ENCODE measurements at places on chromosomes 4 and X.
A peak's percentile ranks its signal among the peaks of the same experiment; 100 is the strongest.

- no peak for DNase-seq
These were observed 253.9 kb downstream of the ANK2 start for GRCh38 chr4:113303315-113303714.

- DNase-seq = no peak
These were observed 55.6 kb upstream of the SPP1 start for GRCh38 chr4:87919941-87920340.

- DNase-seq = no peak
These were observed 73.6 kb upstream of the TBC1D9 start for GRCh38 chr4:140829825-140830224.

DNA sequence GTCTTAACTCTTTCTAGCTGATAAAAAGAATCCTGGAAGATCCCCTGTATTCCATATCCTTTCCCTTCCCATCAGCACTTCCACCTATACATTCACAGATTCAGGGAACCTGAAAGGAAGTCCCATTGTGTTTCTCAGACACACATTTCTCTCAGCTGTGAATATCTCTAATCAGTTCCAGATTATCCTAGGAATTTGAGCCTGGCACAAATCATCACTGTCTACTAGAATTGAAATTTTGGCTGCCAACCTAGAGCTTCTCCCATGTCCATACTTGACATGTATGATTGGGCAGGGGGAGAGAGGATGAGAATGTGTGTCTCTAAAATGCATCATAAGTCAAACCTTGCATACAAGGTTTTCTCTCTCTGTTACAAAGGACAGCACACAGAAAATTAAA, 53.1 kb downstream of the NDST3 start:
- DNase-seq = no peak

- DNase-seq = no peak
These were observed 542.0 kb upstream of the TENM3 start for GRCh38 chr4:181701214-181701613.

DNA sequence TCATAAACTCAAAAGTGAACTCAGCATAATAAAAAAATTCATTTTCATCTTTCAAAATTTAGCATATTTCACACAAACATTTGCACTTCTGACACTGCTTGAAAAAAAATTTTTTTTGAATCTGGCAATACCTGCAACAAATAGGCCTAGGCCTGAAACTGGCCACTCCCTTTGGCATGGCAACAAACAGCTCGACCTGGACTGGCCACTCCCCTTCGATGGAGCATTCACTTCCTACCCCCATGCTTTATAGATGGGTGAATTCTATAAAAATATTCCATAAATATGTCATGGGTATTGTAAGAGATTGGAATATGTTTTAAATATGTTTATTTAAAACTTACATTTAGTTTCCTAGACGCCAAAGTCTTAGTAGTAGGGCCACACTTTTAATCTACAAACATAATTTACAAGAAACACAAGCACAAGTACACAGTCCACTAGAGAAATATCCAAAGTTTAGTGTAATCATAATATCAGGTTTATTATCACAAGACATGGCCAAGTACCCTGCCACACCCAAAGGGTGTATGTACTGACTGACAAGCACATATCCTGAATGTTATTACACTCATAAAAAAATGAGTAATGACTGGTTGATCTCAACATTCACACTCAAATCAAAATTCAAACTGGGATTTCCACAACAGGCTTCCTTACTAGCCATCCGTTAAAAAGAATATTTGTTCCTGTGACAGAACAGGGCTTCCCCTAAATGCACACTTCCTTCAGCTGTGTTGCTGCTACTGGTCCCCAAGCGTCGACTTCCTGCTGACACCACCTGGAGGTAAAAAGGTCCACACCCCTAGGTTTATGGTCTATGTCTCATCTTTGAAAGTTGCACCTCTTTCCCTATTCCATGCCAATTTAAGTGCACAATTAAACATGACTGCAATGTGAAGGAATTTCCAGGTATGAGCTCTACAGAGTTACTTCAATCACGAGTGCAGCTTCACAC, 271.5 kb downstream of the NR3C2 start:
- no peak for DNase-seq

- DNase-seq = no peak
These were observed 28.0 kb upstream of the AP1AR start for GRCh38 chr4:112203593-112203992.

- DNase-seq = peak; percentile 81
These were observed 64.8 kb downstream of the TSC22D3 start for GRCh38 chrX:107710617-107711391.

GRCh38 chr4:47315346-47315745, 148.2 kb downstream of the COMMD8 start:
- no peak for DNase-seq

- peak; percentile 2 for DNase-seq
These were observed 55.5 kb upstream of the MAGED1 start for GRCh38 chrX:51837921-51838320.

DNA sequence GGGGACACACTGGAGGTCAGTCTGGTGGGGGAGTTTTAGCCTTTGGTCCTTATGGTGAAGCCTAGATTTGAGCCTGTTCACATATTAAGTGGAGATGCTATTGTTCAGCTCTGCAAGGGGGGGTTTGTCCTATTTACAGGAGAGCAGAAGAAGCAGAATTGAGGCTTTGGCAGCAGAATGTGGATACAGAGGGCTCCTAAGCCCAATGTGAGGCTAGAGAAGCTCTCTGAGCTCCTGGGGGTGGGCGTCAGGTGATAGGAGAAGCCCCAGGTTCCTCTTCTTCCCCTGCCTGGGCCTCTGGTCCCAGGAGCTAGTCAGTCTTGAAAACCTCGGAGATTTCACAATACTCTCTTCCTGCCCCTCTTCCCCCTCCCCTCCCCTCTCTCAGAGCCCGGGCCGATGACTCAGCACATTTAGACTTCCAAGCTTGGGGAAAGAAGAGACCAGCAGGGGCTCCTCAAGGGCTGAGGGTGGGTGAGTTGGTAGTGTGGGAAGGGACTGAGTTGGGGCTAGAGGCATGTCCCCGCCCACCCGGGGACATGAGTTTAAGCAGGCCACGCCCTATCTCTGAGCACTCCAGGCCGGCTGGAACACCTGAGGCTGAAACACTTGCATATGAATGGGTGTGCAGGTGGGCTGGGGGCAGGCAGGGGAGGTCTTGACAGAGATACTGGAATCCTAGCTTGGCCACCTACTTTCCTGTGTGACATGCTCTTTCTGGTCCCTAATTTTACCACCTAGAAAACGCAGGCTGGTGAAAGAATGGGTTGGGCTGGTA, 3.4 kb downstream of the TFE3 start:
- DNase-seq = peak; percentile 70

GRCh38 chrX:11750046-11750445, 8.0 kb upstream of the MSL3 start:
- DNase-seq = no peak

DNA sequence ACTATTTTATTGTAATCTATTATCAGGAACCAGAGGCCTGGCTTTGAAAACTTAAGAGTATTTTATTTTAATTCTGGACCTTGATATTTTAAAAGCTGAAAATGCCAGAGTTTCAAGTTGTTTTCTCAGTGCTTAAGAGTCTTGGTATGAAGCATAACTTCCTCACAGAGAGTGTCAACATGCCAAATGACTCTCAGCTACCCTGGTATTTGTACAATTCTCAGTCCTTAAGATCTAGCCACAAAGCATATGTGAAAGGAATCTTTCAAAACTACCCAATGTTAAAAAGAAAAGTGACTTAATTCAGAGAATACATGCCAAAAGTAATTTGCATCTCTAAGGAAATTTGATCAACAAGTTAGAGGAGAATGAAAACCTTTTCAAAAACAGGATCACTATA, 171.9 kb downstream of the DKK2 start:
- DNase-seq = peak; percentile 44

DNA sequence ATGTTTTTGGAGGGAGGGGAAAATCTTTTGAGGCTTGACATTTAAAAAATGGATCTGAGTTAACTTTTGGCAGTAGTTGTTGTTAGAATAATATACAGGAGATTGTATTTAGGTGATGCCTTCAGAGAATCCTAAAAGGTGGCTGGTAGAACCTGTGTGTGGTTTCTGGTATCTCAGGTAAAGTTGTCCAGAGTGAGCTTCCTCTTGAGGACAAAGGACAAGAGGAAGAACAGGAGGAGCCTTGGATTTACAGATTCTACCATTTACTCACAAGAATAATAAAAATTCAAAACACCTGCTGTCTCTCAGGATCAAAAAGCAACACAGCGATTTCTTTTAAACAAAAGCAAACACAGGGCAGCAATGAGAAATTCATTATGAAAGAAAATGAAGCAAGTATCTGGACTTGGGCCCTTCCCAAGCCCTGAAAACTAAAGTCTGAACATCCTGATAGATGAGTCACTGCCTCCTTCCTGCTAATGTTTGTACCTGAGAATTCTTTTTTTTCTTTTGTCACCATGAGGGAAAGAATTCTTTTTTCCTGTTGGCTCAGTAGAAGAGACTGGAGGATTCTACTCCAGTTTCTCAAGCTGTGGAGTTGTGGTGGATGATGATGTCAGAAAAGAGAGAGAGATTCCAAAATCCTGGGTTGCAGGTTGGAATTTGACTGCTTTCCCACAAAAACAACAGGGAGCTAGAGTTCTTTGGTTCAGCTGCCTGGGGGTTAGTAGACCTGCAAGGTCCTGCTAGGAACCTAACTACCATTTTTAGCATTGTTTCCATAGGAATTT, 31.5 kb upstream of the RAPGEF2 start:
- DNase-seq = no peak

- no peak for DNase-seq
These were observed 11.9 kb downstream of the REPS2 start for GRCh38 chrX:16958356-16958755.

- no peak for DNase-seq
These were observed 202.7 kb downstream of the BANK1 start for GRCh38 chr4:101993002-101993841.

- DNase-seq = no peak
These were observed 60.4 kb upstream of the BCOR start for GRCh38 chrX:40158036-40158706.

- no peak for DNase-seq
These were observed 4.6 kb upstream of the LUZP4 start for GRCh38 chrX:115284877-115285276.

DNA sequence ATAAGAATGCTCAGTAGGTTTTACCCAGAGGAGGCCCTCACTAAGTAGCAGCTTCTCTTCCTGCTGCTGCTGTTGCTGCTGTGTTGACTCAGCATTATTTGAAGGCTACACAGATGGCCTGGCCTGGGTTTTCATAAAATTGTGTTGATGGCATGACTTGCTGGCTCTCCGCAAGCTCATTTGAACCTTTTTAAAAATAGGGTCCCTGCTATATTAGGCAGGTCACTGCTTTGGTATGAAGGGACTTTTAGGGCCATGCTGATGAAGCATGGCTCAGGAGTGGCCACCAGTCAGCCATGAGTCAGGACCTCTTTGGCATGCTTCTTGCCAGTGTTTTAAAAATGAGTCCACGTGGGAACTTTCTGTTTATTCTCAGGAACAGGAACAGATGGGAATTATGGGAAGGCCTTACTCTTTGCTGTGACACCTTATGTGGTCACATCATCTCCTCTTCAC, 128.7 kb downstream of the MID1IP1 start:
- peak; percentile 42 for DNase-seq

DNA sequence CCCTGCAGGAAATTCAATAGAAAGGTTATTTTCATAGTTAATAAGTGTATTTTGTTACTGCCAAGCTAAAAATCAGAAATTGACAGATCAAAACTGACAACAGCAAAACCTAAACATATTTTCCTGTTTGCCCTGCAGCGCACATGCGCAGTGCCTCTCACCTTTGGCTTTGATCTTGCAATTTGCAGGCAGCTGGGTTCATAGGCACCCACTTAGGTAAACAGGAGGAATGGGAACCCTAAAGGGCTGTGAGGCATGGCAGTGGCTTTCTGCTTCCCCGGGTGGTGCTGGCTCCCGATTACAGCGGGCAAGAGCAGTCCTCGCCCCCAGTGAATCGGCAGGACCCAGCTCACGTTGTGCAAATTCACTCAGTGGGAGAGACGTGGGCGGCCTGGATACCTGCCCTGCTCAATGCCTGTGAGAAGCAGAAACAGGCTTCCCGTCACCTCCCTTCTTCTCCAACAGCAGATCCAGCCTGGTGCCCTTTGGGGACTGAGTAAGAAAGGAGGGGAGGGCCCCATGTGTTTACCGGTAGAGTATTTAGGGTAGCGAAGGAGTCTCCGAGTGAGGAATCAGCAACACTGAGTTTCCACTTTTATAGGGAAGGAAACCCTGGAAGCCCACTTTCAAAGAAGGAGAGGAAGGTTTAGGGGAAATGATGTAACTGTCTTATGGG, 25.7 kb downstream of the CCKAR start:
- DNase-seq = no peak

- no peak for DNase-seq
These were observed 58.3 kb downstream of the FRMPD3 start for GRCh38 chrX:107507744-107508117.

DNA sequence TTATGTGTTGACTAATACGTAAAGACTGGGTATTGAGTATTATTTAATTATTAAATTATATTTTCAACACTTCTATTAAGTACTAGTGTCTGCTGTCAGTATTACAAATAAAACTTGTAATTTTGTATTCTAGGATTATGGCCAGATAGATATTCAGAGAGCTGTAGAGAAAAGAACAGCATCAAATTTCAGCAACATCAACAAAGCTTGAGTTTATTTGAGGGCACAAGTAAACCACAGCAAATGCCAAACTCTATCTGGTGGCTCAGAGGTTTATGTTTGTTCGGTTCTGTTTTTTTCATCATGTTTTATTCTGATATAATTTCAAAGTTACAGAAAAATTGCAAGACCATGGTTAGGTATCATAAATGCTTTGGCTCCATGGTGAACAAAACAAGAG, 1530.5 kb downstream of the PCDH18 start:
- DNase-seq = no peak

DNA sequence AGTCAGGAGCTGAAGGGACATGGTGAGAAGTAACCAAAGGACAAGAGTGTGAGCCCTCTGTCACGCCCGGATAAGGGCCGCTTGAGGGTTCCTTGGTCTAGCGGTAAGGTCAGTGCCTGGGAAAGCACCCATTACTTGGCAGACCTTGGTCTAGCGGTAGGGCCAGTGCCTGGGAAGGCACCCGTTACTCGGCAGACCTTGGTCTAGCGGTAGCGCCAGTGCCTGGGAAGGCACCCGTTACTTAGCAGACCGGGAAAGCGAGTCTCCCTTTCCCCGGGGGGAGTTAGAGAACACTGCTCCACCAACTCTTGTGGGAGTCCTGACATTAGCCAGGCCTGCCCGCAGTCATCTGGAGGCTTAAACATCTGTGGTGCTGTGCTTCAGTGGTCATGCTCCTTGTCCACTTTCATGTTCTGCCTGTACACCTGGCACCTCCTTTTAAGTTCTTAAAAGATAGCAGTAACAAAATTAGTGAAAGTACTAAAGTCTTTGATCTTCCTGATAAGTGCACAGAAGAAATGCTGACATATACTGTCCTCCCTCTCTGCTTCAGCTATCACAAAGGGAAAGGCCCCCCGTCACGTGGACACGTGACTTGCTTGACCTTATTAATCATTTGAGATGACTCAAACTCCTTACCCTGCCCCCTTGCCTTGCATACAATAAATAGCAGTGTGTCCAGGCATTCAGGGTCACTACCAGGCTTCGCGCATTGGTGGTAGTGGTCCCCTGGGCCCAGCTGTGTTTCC, 9.3 kb upstream of the SEC24B start:
- no peak for DNase-seq
